Activated naive CD4-positive, alpha-beta T cell (primary cell): ENCODE measurements at places on chromosomes 13 and 19.

- no peak for DNase-seq
Measured at GRCh38 chr19:10402441-10403038, 802 bp downstream of the CDC37 start.

DNA sequence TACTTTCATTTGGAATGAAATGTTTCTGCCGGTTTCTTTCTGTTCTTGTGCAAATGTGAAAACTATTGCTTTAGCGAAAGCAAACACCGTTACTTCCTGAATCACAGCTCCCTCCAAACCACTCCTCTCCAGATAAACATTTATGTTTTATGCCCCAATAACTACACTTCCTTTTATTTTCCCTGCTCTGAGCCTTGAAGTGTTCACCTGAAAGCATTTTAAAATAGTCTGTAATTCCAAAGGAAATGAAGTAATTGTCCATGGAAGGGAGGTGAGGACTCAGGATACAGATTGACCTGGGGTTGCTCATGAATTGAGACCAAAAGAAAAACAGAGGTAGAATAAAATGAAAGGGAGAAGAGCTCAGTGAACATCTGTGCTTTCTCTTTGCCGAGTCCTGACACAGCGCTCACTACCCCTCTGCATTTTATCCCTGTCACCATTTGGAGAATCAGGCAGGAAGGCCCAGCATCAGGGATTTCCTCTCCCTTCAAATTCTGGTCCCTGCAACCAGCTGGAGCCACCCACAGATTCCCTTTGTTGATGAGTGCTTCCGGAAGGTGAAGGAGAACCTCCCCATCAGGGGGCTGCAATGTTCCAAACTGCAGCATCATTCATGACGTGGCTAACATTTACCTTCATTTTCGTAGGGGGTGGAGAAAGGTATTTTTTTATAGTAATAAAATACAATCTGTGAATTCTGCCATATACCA, 171.9 kb downstream of the ITGBL1 start:
- no peak for DNase-seq

GRCh38 chr13:71797517-71797916, 69.5 kb downstream of the DACH1 start:
- no peak for DNase-seq

DNA sequence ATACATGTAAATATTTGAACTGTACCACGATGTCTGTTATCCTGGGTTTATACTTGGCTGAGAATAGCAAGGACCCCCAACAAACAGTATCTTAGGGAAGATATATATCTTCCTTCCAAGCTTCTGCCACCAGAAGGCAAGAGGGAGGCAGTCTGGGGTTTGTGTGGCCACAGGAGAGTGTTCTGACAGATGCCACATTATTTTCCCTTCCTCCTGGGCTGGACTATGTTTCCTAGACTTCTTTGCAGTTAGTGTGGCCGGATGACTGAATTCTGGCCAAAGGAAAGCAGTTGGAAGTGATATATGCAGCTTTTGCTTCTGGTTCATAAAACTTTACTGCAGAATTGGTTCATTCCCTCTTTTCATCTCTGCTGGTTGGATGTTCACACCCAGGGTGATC, 39.9 kb upstream of the TMTC4 start:
- no peak for DNase-seq

DNA sequence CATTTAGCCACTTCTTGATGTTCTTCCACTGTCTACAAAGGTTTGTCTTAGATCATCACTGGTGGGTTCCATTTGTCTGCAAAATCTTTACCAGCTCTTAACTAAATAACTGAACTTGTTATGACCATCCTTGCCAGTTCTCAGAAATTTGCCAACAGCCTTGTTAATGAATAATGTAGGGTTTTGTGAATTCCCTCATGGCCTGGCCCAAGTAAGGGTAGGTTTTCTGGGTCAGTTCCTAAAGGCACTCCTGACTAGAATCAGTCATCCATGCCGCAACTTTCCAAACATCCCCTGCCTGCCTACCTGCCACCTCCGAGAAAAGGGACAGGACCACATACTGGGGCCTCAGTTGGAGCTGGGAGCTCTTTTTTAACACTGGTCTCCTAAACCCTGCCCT, 4.0 kb downstream of the COL4A1 start:
- no peak for DNase-seq

DNA sequence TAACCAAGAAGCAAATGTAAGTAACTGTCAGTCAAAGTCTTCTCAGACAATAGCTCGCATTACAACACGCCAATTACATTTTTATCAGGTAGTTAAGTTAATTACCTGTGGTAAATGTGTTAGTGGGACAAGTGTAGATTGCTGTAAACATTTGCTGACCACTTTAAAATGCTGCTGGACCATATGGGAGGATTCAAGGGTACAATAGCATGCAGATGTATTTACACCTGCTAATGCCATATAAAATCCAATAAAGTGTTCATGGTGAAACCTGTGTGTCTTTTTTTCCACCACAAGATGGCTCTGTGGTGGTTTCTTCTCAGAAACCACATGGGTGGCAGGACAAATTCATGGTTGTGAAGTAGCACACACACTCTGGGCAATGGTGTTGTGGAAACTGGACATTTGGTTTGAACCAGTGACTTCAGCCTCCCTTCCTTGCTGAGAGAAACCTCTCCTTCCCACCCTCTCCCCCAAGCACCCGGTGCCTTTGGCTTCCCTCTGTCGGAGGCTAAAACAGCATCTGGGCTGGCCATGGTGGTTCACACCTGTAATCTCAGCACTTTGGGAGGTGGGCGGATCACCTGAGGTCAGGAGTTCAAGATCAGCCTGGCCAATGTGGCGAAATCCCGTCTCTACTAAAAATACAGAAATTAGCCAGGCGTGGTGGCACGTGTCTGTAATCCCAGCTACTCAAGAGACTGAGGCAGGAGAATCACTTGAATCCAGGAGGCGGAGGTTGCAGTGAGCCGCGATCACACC, 18.1 kb upstream of the GTF3A start:
- no peak for DNase-seq

DNA sequence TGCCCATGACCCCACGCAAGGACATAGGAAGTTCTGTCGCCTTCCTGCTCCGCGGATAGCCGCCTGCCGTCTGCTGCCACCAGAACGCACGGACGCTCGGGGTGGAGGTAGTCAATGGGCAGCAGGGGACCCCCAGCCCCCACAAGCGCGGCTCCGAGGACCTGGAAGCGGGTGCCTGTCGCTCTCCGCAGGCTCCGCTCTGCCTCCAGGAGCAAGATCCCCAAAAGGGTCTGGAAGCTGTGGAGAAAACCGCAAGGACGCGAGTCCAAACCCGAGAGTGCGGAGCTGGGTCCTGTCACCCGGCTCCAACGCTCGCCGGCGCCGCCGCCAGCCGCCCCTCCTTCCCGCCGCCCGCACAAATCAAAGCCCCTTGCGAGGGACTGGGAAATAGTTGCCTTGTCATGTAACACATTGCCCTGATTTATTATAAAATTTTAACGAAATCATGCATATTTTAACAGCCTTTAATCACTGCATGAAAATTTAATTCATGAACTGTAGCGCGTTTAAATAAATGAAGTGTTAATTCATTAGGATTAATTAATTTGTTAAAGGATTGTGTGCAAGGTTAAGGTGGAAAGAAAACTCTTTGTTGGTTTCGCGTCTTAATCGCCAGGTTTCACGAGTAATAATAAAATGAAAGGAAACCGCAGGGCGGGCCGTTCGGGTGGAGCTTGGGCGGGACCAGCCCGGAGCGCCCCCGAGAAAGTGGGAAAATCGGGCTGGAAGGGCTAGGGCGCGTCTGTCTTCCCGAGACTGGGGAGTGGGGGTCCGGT, 5.5 kb upstream of the POU4F1 start:
- DNase-seq, result no peak

- DNase-seq, result peak; percentile 81
Measured at GRCh38 chr19:7868671-7869452, 5.3 kb downstream of the PRR36 start.

GRCh38 chr19:35327642-35328041, 1.3 kb upstream of the CD22 start:
- DNase-seq, result no peak

GRCh38 chr13:98653463-98653985, 76.6 kb upstream of the STK24 start:
- DNase-seq, result peak; percentile 23

DNA sequence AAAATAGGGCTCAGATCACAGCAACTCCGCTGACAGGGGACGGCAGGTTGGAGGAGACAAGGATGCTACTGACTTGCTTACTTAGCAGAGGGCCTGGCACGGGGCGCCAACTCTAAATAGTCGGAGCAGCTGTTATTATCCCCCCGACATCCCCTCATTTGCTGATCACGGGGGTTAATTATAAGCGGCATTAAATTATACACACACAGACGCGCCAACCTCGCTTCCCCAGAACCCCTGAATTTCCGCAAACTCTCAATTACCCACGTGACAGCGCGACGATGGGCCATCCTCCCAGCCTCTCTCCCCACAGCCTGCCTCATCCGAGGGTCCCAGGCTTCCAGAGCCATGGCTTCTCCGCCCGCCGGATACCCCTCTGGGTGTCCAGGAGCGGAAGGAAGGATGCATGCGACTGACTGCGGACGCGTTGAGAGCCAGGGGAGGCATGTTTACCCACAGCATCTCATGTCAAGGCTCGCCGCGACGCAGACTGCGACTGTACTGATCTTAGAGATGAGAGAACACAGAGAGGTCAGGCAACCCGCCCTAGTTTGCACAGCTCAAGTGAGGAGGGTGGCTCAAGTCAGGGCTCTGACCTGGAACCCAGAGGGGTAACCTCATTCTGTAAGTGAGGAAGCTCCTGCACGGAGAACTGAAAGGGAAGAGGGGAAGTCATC, 5.7 kb downstream of the PTPRS start:
- DNase-seq, result no peak

DNA sequence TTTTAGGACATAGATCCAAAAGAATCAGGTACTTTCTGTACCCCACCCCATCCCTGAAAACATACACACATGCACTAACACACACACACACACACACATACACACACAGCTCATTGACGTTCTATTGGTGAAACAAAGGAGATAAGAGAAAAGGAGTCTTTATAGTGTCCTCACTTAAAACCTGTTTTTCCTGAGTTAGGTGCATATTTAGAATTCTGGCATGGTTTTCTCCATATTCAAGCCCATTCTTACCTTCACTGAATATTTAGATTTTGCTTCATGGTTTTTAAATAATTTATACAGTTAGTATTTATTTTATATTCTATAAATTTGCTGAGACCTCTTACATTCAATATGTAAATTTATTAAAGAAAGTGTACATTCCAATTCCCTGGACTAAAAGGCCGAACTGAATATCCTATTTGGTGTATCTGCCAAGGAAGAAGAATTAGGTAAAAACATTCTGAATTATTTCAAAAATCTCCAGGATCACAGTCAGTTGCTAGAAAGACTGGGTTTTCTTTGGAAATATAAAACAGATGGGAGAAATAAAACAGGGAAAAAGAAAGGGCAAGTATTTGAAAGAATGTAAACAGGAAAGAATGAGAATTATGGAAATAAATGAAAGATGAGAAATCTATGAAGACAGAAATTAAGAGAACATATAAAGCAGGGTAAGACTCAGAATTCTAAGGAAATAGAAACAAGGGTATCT, 556.2 kb downstream of the KCTD12 start:
- no peak for DNase-seq

- DNase-seq, result peak; percentile 55
Measured at GRCh38 chr19:56477429-56478338, 539 bp upstream of the ZNF667 start.

- DNase-seq, result no peak
Measured at GRCh38 chr13:112943309-112944125, 25.5 kb upstream of the MCF2L start.

DNA sequence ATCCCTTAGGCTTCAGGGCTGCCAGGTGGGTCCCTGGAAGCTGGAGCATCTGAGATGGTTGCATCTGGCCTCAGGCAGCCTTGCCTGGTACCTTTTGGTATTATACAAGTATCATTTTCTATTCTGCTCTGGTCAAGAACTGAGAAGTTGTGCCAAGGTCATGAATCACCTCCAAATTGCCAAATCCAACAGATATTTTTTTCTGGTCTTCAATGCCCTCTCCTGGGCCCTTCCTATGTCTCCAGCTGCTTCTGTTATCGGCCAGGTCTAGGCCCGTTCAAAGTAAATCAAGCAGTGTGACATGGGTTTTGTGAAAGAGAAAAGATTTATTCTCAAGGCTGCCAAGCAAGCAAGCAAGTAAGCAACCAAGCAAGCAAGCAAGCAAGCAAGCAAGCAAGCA, 271.1 kb upstream of the MAB21L1 start:
- no peak for DNase-seq

- peak; percentile 5 for DNase-seq
Measured at GRCh38 chr13:44274771-44275205, 98.8 kb upstream of the SERP2 start.

- peak; percentile 35 for DNase-seq
Measured at GRCh38 chr13:49976314-49977258, 20.3 kb upstream of the TRIM13 start.

DNA sequence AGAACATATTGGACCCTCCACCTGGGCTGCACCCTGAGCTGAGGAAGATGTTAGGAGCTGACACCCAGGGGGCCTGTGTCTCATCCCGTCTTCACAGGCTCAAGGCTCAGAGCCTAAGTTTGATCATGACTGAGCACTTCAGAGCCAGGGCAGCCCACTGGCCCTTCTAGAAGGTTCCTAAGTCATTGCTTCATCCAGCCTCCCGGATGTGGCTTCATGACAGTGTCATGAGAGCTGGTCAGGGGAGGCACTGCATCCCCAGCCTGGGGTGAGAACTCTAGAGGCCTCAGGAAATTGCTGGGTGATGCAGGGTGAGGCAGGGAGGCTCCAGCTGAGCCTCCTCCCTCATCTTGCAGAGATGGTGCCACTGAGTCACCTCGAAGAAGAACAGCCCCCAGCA, 24.9 kb upstream of the PIK3R2 start:
- no peak for DNase-seq

DNA sequence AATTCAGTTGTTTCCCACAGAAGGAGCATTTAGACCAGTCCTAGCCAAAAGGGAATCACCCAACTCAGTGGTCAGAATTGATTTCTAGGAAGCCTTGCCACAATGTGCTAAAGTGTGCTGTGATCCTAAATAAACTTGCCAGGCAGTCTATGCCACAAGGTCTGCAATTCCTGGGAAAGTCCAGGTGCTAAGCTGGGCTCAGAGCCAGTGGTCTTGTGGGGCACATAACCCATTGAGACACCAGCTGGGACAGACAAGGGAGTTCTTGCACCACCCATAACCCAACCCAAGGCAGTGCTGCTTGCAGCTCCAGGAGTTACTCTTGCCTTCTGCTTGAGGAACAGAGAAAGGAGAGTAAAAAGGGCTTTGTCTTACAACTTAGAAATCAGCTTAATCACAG, 489.5 kb upstream of the SPRY2 start:
- no peak for DNase-seq

- DNase-seq, result no peak
Measured at GRCh38 chr19:42060117-42060516, 9.9 kb downstream of the GRIK5 start.

GRCh38 chr19:52716522-52716921, 18.3 kb downstream of the ZNF611 start:
- DNase-seq, result no peak

DNA sequence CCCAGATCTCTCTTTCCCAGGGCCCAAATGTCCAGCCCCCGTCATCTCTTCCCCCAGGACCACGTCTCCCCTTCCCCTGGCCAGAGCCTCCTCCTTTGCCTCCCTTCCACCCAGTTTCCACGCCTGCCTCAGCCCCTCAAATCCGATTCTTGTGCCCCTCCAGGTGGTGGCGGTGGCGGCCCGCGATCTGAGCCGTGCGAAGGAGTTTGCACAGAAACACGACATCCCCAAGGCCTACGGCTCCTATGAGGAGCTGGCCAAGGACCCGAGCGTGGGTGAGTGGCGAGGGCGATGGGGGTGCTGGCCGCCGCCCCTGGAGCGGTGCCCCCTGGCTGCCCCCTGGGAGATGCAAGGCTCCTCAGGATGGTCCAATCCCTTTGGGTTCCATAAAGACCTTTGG, 1.3 kb downstream of the DHDH start:
- no peak for DNase-seq
